ENCODE measurements at places on chromosomes 7 and 10.
A peak's percentile ranks its signal among the peaks of the same experiment; 100 is the strongest.

- no peaks in the 10 kb centered on the region for H3K4me1 ChIP-seq
- H3K4me3 ChIP-seq = no peak overlapping the region
- DNase-seq = no peak
- no peaks in the 10 kb centered on the region for H3K36me3 ChIP-seq
These were observed 107.1 kb upstream of the WDR11 start for GRCh38 chr10:120744040-120744439.

DNA sequence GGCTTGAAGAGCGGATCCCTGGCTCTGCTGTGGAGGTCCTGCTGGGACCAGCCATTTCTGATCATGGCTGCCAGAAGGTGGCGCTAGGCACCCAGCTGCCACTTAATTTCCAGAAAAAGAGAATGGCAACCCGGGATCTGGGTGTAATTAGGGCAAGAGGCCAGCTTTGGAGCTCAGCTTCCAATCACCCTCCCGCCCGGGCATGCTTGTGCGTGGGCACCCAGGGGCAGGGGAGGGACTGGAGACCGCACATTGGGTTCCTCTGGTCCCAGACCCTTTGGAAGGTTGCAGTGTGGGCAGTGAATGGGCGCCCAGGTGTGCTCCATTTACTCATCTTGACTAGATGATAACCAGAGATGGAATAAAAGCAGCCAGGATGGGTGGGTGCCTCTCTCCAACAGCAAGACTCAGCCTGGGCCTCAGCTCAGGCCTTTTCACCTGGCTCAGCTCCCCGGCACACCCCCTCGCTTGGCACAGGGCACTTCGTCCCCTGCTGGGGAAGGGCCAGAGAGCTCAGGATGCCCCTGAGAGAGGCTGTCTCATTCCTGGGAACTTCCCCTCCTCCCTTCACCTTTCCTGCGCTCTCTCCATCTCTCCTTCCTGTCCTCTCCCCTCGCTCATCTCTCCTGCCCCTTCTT lies 14.7 kb downstream of the FAM241B start:
- H3K36me3 ChIP-seq = no peaks in the 10 kb centered on the region
- peak; percentile 34 for DNase-seq
- H3K27me3 ChIP-seq = no peaks in the 10 kb centered on the region
- no peak overlapping the region for H3K4me3 ChIP-seq

DNA sequence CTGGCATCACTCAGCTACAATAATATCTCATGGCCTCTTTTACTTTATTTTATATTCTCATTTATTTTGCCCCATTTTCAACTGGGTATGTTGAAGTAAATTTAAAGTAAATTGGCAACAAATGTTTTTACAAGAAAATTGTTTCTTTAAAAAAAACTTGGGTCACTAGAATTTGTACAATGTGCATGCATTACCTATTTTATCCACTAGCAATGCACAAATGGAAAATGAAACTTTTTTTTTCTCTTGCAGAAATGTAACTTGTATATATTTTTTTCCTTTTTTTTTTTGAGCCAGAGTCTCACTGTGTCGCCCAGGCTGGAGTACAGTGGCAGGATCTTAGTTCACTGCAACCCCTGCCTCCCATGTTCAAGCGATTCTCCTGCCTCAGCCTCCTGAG lies 10.3 kb upstream of the H2AZ2 start:
- no peaks in the 10 kb centered on the region for H3K27me3 ChIP-seq
- no peak overlapping the region for H3K27ac ChIP-seq
- no peaks in the 10 kb centered on the region for H3K36me3 ChIP-seq
- H3K4me1 ChIP-seq = peaks cover 23% of the 10 kb centered on the region
- no peak for DNase-seq
- H3K4me3 ChIP-seq = no peak overlapping the region

GRCh38 chr10:54402576-54402975 lies 398.5 kb downstream of the PCDH15 start:
- no peak overlapping the region for H3K27ac ChIP-seq
- H3K27me3 ChIP-seq = no peaks in the 10 kb centered on the region
- no peaks in the 10 kb centered on the region for H3K36me3 ChIP-seq
- no peak overlapping the region for H3K4me3 ChIP-seq
- DNase-seq = no peak

- no peaks in the 10 kb centered on the region for H3K27me3 ChIP-seq
- peaks cover 12% of the 10 kb centered on the region for H3K4me1 ChIP-seq
- H3K27ac ChIP-seq = no peak overlapping the region
- H3K36me3 ChIP-seq = no peaks in the 10 kb centered on the region
- no peak for DNase-seq
These were observed 101.8 kb upstream of the MKLN1 start for GRCh38 chr7:131225619-131226513.

GRCh38 chr7:157250605-157251228 lies 86.1 kb upstream of the DNAJB6 start:
- no peak overlapping the region for H3K4me3 ChIP-seq
- no peaks in the 10 kb centered on the region for H3K27me3 ChIP-seq
- peak; percentile 43 for DNase-seq
- peaks cover 3% of the 10 kb centered on the region for H3K4me1 ChIP-seq
- H3K27ac ChIP-seq = no peak overlapping the region

DNA sequence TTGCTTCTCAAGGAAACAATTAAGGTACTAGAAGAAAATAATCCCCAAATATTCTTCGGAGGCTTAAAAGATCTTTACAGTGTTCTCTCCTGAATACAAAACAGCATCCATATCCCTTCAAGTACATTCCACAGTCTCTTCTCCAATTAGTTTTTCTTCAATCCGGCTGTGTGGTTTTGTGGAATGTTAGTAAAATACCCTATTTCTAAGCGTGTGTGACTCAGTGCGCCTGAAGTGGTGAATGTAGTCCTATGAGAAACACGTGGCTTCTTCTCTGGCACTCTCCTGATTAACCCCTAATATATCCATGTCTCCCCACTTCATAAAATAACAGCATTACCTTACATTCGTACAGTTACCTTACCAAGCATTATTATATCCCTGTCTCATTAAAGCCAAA lies 570.2 kb downstream of the ARL4A start:
- no peaks in the 10 kb centered on the region for H3K4me1 ChIP-seq
- H3K27ac ChIP-seq = no peak overlapping the region
- H3K27me3 ChIP-seq = peaks cover 7% of the 10 kb centered on the region
- DNase-seq = no peak
- no peak overlapping the region for H3K4me3 ChIP-seq
- H3K36me3 ChIP-seq = no peaks in the 10 kb centered on the region

DNA sequence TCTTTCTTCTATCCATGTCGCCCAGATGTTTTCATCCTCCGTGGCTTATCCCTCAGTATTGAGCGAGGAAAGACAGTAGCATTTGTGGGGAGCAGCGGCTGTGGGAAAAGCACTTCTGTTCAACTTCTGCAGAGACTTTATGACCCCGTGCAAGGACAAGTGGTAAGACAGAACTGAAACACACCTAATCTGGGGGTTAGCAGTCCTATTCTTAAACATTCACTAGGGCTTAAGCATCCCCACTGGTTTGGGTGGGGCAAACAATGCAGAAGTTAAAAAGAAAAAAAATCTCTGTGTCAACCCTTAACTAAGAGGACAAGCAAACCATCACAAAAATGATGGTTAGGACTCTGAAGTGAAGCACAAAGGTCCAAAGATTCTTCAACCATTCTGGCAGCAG lies 43.8 kb downstream of the SP8 start:
- no peak overlapping the region for H3K4me3 ChIP-seq
- no peaks in the 10 kb centered on the region for H3K36me3 ChIP-seq
- no peak for DNase-seq
- H3K4me1 ChIP-seq = no peaks in the 10 kb centered on the region
- H3K27me3 ChIP-seq = peaks cover 3% of the 10 kb centered on the region

DNA sequence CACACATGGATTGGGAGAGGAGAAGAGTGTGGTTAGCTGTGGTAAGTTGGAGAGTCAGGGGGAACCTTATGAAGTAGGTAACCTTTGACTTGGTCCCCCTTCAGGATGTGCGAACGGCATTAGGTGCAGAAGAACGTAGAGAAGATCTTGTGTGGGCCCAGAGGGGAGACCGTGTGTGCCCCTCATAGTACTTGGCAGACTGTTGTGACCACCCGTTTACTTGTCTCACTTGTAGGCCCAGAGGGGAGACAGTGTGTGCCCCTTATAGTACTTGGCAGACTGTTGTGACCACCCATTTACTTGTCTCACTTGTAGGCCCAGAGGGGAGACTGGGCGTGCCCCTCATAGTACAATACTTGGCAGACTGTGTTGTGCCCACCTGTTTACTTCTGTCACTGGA lies 2.6 kb downstream of the GTPBP4 start:
- peaks cover 54% of the 10 kb centered on the region for H3K36me3 ChIP-seq
- DNase-seq = no peak
- no peaks in the 10 kb centered on the region for H3K27me3 ChIP-seq
- H3K4me3 ChIP-seq = peak overlapping the region; percentile 93
- peaks cover 33% of the 10 kb centered on the region for H3K4me1 ChIP-seq
- peak overlapping the region; percentile 37 for H3K27ac ChIP-seq

GRCh38 chr7:73823873-73824592 lies 6.8 kb upstream of the CLDN4 start:
- no peak overlapping the region for H3K27ac ChIP-seq
- no peak overlapping the region for H3K4me3 ChIP-seq
- peaks cover 22% of the 10 kb centered on the region for H3K27me3 ChIP-seq
- H3K4me1 ChIP-seq = peaks cover 22% of the 10 kb centered on the region
- DNase-seq = no peak
- H3K36me3 ChIP-seq = no peaks in the 10 kb centered on the region

- no peak overlapping the region for H3K27ac ChIP-seq
- DNase-seq = no peak
- no peaks in the 10 kb centered on the region for H3K4me1 ChIP-seq
- no peak overlapping the region for H3K4me3 ChIP-seq
- H3K36me3 ChIP-seq = no peaks in the 10 kb centered on the region
- no peaks in the 10 kb centered on the region for H3K27me3 ChIP-seq
These were observed 262.2 kb downstream of the ZMYND11 start for GRCh38 chr10:397321-398068.

DNA sequence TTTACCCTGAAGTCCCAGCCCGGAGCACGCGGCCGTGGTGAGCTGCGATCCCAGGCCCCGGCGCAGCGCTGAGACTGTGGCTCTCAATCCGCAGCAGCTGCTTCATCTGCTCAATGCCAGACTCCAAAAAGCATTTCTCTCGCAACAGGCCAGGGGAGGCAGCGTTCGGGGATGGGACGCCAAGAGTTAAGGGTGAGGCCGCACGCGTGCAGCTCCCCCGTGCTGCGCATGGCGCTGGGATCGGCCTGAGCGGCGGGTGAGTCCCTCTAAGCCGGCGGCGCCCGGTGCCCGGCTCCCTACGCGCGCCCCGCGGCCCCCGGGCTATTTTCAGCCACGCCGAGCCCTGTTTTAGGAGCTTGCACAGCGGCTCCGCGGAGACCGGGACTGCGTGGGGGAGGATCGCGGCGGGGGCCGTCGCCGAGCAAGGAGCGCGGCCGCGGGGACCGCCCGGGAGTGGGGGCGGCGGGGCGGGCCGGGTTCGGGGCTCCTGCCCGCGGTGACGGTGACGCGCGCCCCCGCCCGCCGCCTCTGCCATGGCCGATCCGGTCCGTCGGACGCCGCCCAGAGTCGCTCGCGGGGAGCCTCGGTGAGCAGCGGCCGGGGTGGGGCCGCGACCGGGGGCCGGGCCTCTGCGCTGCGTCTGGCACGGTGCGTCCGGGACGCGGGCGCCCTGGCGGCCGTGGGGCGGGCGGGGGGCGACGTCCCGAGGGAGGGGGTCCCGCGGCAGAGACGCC lies 29.4 kb upstream of the JAKMIP3 start:
- peaks cover 3% of the 10 kb centered on the region for H3K4me1 ChIP-seq
- no peak overlapping the region for H3K4me3 ChIP-seq
- peaks cover 62% of the 10 kb centered on the region for H3K27me3 ChIP-seq
- H3K36me3 ChIP-seq = no peaks in the 10 kb centered on the region
- no peak overlapping the region for H3K27ac ChIP-seq

DNA sequence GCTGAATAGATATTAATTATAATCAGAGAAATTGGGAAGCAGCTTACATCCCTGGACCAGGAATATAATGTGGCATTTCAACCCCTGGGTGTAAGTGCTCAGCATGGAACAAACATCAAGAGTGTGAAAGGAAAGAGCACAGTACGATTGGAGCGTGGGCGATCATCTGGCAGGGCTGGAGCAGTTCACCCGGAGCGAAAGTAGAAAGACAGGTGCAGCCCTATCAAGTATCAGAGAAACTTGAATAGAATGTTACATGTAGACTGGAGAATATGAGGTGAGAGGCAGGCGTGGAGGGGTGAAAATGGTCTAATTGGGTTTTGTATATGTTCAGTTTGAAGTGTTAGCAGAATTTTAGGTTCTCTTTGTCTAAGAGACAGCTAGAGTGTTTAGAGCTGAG lies 303.0 kb downstream of the MDFIC start:
- H3K36me3 ChIP-seq = no peaks in the 10 kb centered on the region
- DNase-seq = no peak
- H3K4me3 ChIP-seq = no peak overlapping the region
- H3K27ac ChIP-seq = no peak overlapping the region

DNA sequence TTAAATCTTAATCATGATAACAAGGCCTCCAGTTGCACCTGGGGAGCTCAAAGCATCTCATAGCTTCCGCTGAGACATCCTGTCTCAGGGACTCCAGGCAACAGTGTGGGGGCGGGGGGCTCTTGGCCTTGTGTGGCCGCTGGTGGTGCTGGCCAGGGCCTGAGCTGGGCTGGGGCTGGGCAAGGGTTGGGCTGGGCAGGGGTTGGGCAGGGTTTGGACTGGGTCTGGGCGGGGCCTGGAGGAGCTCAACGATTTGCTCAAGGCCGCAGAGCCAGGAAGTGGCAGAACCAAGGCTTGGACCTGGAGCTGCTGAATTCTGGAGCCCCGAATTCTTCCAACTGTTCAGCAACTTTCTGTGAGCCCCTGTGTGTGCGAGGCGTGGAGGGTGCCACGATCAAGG lies 37.9 kb upstream of the PSMG3 start:
- H3K4me3 ChIP-seq = no peak overlapping the region
- no peak for DNase-seq
- H3K36me3 ChIP-seq = no peaks in the 10 kb centered on the region
- H3K4me1 ChIP-seq = no peaks in the 10 kb centered on the region
- peaks cover 13% of the 10 kb centered on the region for H3K27me3 ChIP-seq

DNA sequence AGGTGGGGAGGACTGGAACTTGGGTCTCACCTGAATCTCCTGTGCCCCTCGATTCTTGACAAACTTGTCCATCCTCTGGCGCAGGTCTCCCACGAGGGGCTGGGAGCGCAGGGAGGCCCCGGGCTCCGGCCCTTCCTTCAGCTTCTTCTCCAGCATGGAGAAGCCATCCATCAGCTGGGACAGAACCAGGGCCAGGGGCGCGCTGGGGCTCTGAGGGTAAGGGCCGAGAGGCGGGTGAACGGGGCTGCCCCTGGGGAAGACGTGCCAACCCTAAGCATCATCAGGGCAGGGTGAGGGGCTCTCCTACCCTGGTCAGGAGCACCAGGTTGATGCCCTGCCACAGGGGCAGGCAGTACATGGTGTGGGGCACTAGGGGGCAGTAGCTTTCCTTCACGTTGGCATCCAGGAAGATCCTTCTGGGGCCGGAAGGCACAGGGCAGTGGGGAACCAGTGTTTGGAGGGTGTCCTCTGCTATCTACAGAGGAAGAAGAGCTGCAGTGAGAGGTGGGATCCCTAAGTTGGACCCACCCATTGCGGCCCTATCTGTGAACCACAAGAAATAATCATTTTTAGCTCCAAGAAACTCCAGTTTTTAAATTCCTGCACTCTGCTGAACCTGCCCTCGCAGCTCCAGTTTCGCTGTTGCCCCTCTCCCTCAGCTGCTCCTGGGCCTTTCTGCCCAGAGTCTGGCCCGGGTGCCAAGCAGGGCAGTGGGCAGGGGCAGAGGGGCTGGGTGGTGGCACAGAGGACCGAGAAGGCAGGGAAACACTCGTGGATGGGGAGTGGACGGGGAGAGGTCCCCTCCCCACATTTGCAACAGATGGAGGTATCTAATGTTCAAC lies 10.8 kb upstream of the PYROXD2 start:
- peaks cover 6% of the 10 kb centered on the region for H3K36me3 ChIP-seq
- no peaks in the 10 kb centered on the region for H3K4me1 ChIP-seq
- no peak overlapping the region for H3K4me3 ChIP-seq
- peak; percentile 33 for DNase-seq
